ENCODE measurements at places on chromosomes 3 and 15.
A peak's percentile ranks its signal among the peaks of the same experiment; 100 is the strongest.

GRCh38 chr15:74426404-74427281, 7.1 kb downstream of the SEMA7A start:
- no peak for DNase-seq

DNA sequence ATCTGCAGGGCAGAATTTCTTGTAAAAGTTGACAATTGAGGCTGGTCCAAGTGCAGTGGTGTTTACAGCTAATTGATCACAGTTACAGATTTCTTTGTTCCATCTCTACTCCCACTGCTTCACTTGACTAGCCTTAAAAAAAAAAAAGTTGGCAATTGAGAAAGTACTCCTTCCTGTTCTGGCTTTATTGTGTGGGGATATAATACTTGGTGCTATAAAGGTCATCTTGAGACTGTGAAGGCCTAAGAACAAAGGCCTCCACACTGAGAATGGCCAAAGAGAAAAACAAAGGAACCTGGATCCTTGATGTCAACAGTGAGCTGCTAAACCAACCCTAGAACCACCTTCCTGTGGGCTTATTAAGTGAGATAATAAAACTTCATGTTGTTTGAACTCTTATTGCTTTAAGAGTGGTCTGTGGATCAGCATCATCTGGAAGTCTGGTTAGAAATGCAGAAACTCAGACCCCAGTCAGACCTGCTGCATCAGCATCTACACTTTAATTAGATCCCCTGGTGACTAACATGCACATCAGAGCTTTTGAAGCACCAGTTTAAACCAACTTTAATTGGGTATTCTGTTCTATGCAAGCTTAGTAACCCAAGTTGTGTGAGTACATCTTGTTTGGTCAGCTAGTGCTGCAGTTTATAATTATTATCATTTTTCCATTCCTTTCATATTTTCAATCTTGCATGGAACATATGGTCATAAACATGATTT, 55.2 kb downstream of the TMOD3 start:
- no peak for DNase-seq

GRCh38 chr3:28013864-28014473, 227.4 kb upstream of the CMC1 start:
- no peak for DNase-seq

DNA sequence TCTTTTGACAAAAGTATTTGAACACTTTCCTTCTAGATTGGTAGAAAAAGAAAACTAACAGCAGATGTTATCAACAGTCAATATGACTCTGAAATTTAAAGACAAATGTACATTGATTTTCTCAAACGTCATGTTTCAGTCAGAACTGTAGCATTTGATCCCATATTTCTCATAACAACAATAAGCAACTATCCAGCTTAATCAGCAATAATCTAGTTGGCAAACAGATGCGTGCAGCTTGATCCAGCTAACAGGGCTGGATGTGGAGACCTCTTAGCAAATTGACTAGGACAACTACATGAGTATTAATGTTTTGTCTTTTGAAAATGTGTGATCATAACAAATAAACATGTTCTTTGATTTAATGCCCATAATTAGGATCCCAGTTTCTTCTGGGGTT, 94.0 kb upstream of the STT3B start:
- DNase-seq = no peak

- no peak for DNase-seq
These were observed 3.6 kb upstream of the ATOSA start for GRCh38 chr15:52682781-52683180.

DNA sequence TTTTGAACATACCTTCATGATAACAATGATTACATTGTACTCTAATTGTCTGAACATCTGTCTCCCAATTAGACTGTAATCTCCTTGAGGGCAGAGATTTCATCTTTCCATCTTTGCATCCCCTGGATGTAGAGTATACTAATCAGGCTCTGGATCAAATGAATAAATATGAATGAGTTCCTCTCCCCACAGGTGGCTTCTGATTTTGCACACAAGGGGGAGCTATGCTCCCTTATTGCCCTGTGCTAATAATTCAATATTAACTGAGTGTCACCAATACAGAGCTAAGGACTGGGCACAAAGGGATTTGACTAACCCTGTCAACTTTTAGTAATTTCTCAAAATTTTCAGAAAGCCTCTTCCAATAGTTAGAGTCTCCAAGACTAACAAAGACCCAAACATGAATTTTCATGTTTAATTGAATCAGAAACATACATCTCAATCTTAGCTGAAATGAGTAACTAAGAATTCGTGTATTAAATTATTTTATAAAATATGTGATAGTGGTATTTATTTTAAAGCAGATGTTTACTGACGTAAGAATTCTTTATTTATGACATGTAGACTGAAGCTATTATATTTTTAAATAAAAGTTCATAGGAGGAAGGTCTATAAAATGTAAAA, 3.0 kb downstream of the DUOXA1 start:
- DNase-seq = peak; percentile 51

GRCh38 chr3:149998946-149999345, 28.3 kb upstream of the PFN2 start:
- DNase-seq = no peak

GRCh38 chr3:125959317-125960065, 9.5 kb upstream of the ROPN1B start:
- no peak for DNase-seq

GRCh38 chr15:88622605-88622975, 1.4 kb downstream of the AEN start:
- DNase-seq = no peak

DNA sequence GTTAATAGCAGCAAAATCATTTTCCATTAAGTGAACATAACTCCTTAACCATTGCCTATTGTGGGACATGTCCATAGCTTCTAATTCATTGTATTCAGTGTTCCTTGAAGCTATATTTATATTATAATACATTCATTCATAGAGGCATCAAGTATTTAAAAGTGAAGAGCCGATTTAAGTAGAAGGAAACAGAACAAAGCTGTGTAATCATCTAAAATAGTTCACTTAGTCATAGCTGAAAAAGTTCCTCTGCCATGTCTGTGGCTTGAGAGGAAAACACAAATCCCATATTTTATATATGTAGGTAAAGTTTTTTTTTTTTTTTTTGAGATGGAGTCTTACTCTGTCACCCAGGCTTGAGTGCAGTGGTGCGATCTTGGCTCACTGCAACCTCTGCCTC, 54.5 kb downstream of the TMEM108 start:
- no peak for DNase-seq

DNA sequence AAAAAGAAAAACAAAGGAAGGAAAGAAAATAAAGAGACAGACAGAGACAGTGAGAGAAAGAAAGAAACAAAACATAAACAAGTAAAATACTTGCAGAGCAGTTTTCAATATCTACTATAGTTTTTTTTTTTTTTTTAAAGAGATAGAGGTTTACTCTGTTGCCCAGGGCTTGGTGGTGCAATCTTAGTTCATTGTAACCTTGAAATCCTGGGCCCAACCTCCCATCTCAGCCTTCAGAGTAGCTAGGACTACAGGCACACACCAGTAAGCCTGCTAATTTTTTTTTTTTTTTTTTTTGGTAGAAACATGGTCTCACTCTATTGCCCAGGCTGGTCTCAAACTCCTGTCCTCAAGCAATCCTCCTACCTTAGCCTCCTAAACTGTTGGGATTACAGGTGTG, 23.1 kb downstream of the CLASP2 start:
- DNase-seq = no peak

DNA sequence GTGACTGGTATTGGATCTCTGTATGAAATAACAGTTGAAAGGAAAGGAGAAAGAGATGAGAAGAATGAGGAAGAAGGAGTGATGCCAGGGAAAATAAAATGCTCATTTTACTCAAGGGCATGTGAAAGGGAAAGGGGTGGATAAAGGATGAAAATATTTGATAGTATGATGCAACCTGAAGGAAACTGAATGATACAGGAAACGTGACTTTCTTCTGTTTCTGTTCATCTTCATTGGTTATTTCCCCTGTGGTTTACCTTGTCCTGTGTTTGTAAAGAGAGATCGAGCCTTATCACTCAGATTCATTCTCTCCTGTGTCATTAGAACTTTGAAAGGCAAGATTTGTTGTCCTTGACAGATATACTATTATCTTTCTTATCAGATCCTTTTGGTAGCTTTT, 243.6 kb upstream of the SLITRK3 start:
- DNase-seq = no peak

GRCh38 chr3:50347187-50347813, 1.8 kb upstream of the ZMYND10 start:
- peak; percentile 82 for DNase-seq

GRCh38 chr15:88450125-88450798, 16.9 kb downstream of the MRPL46 start:
- DNase-seq = peak; percentile 90

DNA sequence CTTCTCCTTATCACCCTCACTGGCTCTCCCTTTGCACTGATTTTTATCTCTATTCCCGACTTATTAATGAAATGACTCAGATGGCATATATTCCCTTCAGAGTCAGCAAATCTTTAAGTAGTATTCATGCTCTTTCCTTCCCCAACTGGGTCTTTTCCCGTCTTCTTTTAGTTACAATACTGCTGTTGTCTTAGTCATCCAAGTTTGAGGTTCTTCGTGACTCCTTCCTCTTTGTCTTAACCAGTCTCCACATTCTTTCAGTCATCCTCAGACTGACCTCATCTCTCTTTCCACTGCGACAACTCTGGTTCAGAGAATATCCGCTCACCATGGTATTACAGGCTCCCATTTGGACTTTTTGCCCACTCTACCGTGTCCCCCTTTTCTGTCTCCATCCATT, 12.4 kb downstream of the WDR5B start:
- DNase-seq = no peak

DNA sequence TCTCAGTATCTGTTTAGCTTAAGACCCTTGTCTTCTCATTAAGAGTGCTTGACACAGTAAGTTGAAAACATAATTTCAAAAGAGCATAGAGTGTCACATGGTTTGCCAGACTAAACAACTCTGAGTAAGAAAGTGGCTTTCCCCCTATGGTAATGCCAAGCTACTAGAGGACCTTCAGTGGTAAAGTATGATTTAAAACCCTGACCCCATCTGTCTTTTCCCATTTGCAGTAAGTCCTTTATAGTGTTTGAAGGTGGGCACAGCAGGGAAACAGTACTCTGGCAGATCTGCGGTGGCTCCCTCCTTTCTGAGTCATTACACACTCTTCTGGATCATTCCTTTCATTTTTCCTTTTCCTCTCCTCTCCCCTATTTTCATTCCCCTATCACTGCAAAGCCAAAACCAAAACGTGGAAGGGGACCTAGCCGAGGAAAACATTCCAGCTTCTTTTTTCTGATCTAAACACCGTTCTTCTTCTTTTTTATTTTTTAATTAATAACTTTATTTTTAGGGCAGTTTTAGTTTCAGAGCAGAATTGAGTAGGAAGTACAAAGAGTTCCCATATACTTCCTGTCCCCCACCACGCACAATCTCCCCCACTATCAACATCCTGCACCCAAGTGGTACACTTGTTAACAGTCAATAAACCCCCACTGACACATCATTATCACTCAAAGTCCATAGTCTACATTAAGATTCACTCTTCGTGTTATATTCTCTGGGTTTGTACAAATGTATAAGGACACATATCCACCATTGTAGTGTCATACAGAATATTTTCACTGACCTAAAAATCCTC, 74.7 kb downstream of the PPARG start:
- DNase-seq = no peak

DNA sequence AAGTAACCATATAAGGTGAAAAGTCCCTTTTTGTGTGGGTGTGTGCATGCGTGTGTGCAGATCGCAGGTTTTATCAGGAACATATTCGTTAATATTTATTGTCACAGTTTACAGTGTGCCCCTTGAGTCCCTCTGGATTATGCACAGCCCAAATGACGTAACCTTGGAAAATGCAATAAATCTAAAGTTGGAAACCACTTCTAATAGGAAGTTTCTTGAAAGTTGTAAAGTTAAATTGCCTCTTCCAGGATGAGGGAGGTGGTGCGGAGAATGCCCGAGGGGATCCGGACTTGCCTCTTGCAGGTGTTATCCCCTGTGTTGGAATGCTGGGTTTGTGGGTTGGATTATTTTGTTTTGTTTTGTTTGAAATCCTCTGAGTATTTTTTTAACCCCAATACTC, 143.3 kb downstream of the CMSS1 start:
- DNase-seq = no peak

DNA sequence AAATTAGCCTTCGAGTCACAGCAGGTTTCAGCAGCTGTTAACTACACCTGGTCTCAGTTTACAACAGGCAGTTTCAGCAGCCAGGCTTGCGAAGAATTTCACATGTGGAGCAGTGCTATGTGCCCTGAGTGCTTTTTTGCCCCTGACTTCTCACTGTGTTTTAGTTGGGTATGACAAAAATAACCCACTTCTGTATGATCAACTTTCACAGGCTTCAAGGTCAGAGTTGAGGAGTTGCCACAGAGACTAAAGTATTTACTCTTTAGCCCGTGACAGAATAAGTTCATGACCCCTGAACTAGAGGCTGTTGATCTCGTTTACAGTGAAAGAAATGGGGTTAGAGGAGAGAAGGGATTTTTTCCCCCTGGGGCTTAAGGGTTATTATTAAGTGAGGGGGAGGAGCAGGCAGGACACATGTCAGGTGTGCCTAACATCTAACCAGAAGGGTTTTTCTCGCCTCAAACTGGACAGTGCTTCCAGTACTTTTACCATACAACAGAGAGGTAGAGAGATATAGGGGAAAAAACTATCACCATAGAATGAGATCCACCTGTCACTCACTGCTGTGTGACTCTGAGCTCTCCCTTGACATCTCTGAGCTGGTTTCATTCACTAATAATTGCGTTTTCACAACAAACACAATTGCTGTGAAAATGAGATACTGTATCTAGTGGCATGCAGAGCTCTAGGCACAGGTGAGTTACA, 14.0 kb upstream of the TOPBP1 start:
- DNase-seq = no peak

- no peak for DNase-seq
These were observed 108.3 kb downstream of the P3H2 start for GRCh38 chr3:190012314-190012782.

- DNase-seq = no peak
These were observed 646 bp downstream of the HRH1 start for GRCh38 chr3:11154953-11155325.

GRCh38 chr15:72233769-72234168, 2.8 kb upstream of the PKM start:
- no peak for DNase-seq

- DNase-seq = no peak
These were observed 34.3 kb downstream of the CDV3 start for GRCh38 chr3:133607816-133608215.

GRCh38 chr3:161740421-161740820, 243.8 kb downstream of the OTOL1 start:
- no peak for DNase-seq

DNA sequence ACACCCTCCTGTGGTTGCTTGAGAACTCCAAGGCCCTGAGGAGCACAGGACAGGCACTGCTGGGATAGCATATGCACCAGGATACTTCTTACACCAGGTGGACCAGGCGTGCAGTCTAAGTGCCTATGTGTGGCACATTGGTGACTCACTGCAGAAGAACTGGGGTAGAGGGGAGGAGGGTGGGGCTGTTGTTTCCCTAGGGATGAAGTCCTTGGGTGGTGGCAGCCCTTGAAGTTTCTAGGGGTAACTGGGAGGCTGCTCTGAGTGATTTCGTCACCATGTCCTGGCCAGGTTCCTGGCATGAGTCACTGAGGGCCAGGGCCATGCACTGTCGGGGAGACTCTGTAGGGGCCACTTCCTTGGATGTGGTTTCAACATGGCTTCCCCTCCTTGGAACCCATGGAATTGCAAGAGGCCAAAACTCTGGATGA, 15.9 kb downstream of the MYZAP start:
- DNase-seq = no peak
